Activated T-helper 1 cell treated with anti-CD3 and anti-CD28 coated beads, Interleukin-2, amount 50 U/mL, for 16 hours (primary cell): ENCODE measurements at places on chromosomes 13 and 19.

DNA sequence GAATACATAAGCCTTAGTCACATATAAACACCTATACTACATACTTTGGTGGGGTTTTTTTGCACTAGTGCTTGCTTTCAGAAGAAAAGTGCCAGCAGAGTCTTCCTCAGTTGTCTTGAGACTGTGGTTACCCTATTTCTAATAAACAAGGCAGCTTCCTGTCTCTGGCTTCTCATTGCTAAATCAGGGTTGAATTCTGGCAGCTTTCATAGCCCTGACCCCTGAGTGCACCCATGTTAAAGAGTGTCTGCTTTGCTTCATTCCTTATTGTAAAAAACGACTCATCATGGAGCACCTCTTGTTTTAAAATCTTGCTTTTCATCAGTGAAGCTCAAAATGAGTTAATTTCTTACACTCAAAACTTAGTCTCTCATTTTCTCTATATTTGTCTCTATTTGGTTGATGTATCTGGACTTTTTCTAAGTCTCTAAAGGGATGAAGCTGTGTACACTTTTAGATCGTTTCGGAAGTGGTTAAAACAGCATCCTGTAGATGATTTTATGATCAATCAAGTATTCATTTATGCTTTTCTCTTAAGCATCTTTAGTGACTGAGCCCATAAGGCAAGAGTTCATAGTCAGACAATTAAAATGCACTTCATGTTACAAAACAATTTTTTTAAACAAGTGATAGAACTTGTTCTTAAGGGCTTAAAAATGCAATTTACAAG lies 72.1 kb downstream of the KLF12 start:
- no peak for DNase-seq

GRCh38 chr13:86464193-86464592 lies 665.0 kb upstream of the SLITRK6 start:
- no peak for DNase-seq

DNA sequence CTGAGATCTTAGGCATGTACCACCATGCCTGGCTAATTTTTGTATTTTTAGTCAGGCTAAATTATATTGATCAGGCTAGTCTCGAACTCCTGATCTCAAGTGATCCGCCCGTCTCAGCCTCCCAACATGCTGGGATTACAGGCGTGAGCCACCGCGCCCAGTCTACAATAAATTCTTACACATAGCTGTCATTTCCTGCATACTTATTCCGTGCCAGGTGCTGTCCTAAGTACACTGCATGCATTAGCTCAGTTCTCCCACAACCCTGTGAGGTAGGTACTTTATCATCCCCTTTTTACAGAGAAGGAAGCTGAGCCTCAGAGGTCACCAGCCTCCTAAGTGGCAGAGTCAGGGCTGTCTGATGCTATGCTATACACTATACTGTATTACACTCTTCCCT lies 7.2 kb upstream of the RHPN2 start:
- DNase-seq = no peak

DNA sequence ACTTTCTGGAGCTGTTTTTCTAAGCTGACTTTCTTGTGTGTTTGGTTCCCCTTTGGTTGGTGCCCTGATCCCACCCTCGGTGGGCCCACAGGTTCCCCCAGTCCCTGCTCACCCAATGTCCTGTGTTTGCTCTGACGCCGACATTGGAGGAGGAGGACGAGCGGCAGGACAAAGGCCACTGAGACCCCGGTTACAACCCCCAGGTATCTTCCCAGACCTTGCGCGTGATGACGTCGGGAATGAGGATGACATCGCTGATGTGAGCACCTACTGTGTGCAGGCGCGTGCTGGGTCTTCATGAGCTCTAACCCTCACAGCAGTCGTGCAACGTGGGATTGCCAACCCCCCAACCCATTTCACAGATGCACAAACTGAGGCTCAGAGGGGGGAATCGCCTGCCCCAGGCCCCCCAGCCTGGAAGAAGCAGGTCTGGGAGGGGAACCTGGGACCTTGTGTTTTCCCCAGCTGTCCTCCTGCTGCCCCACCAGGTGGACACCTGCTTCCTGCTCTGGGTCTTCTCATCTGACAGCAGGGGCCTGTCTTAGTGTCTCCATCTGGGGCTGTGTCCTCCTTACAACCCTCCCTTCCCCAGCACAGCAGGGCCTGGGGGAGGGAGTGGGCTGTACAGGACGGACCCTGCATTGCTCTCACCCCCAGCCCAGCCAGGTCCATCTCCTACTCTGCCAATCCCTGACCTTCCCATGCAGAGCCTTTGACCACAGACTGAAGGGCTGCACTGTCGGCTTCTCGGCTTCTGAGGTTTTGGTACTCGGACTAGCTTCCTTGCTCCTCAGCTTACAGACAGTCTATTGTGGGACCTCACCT lies 4.7 kb upstream of the LILRA6 start:
- no peak for DNase-seq
